Activated T-cell treated with anti-CD3 and anti-CD28 coated beads, Interleukin-2, amount 50 U/mL, for 1 hour (primary cell): ENCODE measurements at places on chromosomes 5 and 9.

DNA sequence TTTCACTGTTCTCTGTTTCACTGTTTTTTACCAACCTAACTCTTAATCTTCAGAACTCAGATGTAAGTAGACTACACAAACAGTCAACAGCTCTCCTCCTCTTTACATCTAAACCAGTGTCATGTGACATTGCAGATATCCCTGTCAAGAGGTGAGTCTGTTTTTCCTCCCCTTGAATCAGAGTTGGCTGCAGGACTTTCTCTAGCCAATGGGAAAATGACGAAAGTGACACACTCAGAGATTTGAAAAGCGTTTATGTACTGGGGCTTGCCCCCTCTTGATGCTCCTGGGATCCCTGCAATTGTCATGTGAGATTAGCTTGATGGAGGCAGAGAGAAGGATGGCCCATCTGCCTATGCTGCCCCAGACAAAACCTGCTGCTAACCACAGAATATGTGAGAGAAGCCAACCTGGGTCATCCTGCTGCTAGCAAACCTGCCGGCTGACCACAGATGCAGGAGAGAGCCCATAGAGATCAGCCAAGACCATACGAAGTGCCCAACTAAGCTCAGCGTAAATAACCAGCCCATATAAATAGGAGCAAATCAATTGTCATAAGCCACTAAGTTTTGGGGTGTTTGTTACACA lies 111.1 kb downstream of the ASTN2 start:
- no peak for DNase-seq

DNA sequence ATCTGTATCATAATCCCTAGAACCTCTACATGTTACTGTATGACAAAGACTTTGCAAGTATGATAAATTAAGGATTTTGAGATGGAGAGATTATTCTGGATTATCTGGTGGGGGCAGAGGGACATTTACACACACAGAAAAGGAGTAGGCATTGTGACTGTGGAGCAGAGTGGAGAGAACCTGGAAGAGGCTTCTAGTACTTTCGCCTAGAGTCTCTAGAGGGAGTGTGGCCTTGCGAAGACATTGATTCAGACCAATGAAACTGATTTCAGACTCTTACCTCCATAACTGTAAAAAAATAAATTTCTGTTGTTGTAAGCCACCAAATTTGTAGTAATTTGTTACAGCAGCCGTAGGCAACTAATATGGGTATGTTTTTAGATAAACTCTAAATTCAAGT lies 45.9 kb downstream of the CSNK1G3 start:
- no peak for DNase-seq

GRCh38 chr9:89051421-89052025 lies 60.3 kb downstream of the S1PR3 start:
- no peak for DNase-seq

DNA sequence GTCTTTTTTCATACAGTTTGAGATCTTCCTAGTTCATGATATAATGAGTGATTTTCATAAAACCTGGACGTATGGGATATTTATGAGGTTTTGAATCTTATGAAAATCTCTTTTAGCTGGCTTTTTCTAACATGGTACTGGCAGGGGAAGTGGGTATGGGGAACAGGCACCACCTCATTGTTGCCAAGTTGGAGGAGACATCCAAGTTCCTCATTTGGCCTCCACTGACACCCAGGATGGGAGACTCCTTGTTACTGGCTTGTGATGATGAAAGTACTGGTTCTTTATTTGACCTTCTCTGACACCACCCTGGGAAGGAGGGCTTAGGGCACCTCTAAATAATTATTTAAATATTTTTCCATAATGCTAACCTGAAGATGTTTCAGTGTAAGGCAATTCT lies 4.0 kb upstream of the TNPO1 start:
- DNase-seq: no peak

DNA sequence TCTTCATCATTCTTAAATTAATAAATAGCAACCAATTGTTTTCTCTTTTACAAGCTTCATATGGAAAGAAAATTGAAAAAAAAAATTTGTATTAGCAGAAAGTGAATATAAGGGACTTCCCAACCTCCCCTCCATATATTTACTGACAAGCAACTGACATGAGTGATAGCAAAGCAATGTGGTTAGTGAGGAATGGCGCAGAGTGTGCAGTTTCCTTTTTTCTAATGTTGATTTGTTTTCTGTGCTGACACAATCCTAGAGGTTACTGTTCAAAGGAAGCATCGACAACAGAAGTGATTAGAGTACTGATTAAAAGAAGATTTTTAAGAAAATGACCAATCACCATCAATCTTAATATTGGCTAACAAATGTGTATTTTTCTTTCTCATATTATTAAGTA lies 1.7 kb upstream of the PTGER4 start:
- DNase-seq: no peak

GRCh38 chr5:1099926-1100663 lies 11.8 kb downstream of the SLC12A7 start:
- DNase-seq: no peak

- no peak for DNase-seq
Measured at GRCh38 chr5:165029099-165029870, 1523.9 kb downstream of the MAT2B start.

DNA sequence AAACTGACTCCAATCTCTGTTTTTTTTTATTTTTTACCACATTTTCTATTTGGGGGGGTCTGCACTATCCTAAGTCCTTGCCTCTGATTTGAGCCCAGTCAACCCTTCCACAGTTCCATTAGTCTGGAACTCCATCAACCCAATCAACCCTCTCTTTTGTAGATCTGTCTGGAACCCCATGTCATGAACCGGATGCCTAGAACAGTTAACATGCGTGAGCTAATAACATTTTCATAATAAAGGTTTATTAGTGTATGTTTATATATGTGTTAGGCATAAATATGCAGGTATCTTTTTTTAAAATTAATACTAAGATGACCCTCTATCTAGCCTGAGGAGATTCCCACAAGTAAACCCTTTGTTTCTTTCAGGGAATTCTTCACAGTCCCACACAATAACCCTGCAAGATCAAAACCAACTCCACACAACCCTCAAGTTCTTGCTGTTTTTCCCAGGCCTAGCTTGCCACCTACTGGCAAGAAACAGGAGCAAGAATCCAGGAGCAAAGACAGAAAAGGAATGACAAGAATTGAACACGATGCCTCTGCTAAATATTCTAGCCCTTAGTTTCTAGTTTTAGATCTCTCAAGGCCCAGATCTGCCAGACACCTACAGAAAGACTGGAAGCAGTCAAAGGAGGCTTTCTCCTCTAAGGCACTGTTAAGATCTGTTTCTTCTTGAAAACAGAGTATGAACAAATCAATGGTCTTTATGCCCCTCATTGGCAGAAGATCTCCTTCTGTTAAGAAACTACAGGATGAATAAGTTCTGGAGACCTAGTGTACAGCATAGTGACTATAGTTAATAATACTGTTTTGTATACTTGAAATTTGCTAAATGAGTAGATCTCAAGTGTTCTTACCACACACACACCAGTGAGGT lies 100.4 kb downstream of the TRIM36 start:
- DNase-seq: no peak

GRCh38 chr9:69115621-69116020 lies 58.5 kb upstream of the TJP2 start:
- no peak for DNase-seq

GRCh38 chr9:107270082-107270481 lies 13.0 kb upstream of the RAD23B start:
- no peak for DNase-seq

GRCh38 chr5:123448017-123448617 lies 24.9 kb upstream of the CEP120 start:
- no peak for DNase-seq

DNA sequence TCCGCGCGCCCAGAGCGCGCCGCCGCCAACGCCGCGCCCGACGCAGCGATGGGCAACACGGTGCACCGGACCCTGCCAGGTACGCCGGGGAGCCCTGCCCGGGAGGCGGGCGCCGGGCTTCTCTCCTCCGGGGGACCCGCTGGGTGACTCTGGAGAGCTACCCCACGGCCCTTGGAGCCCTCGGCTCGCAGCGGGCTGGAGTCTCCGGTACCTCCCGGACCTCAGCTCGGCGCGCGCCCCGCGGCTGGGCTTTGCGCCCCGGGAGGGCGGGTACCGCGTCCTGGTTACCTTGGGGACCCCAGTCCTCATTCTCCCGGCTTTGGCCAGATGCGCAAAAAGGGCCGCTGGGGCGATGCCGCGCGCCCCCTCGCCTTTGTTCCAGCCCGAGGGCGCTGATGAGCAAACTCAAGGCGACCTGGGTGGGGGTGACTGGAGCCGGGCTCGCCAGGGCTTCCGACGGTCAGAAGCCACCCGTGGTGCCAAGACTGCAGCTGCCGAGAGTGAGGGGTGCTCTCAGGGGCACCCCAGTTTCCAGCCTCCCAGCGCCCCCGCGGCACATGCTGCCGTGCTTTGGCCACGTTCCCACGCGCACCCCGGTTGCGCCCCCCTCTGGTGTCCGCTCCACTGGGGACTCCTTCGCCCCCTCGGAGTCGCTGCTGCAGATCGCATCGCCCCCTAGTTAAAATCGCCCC lies 442 bp downstream of the NEURL1B start:
- DNase-seq: peak; percentile 19

DNA sequence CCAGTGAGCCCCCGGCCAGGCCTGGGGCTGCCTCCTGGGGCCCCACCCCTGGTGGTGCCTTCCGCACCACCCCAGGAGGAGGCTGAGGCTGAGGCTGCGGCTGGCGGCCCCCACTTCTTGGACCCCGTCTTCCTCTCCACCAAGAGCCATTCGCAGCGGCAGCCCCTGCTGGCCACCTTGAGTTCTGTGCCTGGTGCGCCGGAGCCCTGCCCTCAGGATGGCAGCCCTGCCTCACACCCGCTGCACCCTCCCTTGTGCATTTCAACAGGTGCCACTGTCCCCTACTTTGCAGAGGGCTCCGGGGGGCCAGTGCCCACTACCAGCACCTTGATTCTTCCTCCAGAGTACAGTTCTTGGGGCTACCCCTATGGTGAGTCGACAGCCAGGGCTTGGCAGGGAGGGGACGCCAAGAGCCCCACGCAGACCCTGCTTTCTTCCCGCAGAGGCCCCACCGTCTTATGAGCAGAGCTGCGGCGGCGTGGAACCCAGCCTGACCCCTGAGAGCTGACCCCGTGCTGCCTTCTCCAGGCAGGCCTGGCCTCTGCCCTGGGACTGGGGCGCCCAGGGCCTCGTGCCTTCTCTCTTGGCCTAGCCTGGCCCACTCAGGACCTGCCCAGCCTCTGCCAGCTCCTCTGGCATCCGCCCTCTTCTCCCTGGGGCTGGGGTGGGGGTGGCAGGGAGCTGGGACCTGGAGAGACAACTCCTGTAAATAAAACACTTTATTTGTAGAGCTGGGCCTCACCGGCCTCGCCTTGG lies 4.0 kb upstream of the EHMT1 start:
- DNase-seq: no peak

GRCh38 chr5:8865266-8865665 lies 680.6 kb downstream of the SEMA5A start:
- no peak for DNase-seq

GRCh38 chr9:32172256-32172655 lies 212.2 kb upstream of the ACO1 start:
- DNase-seq: no peak

- no peak for DNase-seq
Measured at GRCh38 chr5:10291692-10292339, 15.9 kb downstream of the CMBL start.

DNA sequence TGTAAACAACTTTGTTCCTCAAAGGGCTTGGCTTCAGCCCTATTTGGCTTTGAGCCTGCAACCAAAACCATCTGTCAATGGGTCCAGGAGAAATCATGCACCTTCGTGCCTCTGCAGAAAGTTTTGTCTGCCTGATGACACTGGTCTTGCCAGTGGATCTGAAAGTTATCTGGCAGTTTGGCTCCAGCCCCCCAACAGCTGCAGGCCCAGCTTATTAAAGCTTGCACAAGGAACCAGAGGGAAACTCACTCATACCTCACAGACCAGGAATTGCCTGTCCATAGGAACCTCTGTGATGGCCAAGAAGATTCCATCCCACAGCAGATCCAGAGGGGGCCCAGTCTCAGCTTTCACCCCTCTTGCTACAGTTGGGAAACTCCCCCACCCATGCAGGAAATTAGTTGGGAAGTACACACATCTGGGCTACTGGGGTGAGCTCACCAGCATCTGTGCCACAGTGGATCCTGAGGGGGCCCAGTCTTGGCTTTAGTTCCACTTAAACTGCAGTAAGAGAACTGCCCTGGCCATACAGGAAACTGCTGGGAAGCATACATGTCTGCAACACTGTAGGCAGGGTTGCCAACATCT lies 265.5 kb downstream of the GRIA1 start:
- no peak for DNase-seq

GRCh38 chr9:92977279-92977678 lies 30.0 kb downstream of the FGD3 start:
- no peak for DNase-seq

DNA sequence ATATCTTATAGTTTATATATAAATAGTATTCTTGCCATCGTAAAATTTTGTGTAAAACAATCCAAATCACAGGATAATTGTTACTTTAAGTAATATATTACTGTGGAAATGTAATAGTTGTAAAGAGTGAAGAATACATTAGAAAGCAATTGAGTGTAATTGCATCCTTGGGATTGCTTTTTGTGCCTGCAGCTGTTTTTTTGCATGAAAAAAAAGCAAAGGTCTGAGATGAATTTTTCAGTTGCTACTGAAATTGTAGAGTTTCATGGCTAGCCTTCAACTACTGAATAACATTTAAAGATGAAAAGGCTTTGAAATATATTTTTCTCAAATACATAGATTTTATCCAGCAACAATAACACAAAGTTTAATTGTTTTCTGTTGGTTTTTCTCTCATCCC lies 232.0 kb upstream of the FAM174A start:
- DNase-seq: no peak

DNA sequence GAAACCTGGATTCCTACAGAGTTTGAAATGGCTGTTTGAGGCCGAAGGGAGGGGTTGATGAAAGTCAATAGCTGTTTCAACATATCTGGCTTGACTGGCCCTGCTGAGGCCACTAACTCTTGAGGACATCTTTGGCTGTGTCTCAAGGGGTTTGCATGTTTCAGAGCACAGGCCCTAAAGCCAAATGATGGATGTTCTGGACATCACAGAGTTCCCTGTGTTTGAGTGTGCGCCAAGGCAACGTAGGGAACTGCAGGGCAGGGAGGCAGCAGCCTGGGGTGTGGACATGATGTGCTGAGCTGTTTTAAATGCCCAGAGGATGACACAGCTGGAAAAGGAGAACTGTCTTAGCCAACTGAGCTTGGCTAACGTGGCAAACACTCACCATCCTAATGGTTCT lies 89.6 kb downstream of the RAPGEF1 start:
- no peak for DNase-seq

DNA sequence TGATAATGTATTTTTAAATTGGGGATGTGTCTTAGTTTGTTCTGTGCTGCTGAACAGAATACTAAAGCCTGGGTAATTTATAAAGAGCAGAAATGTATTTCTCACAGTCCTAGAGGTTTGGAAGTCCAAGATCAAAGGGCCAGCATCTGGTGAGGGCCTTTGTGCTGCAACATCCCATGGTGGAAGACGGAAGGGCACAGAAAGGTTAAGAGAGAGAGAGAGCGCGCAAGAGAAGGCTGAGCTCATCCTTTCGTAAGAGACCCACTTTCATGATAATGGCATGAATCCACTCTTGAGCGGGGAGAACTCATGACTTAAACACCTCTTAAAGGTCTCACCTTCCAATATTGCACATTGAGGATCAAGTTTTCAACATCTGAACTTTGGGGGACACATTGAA lies 79.1 kb upstream of the GOLM1 start:
- DNase-seq: no peak
